ENCODE measurements at places on chromosomes 5 and 9.

DNA sequence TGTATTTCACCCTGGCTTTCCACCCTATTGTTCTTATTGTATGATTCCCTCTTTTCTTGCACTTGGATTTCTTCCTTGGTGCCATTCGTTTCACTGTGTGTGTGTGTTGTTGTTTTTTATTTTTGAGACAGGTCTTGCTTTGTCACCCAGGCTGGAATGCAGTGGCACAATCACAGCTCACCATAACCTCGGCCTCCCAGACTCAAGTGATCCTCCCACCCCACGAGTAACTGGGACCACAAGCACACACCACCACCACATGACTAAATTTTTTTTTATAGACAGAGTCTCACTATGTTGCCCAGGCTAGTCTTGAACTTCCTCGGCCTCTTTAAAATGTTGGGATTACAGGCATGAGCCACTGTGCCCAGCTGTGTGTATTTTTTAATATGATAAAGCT is 72.0 kb downstream of the MLLT3 start:
- no peak for DNase-seq

GRCh38 chr9:93492327-93492726 is 38.9 kb upstream of the FAM120AOS start:
- DNase-seq = no peak

- DNase-seq = peak; percentile 61
Observed at GRCh38 chr9:70257991-70258691, 637 bp upstream of the SMC5 start.

GRCh38 chr9:20353931-20354652 is 268.2 kb downstream of the MLLT3 start:
- DNase-seq = no peak

- DNase-seq = no peak
Observed at GRCh38 chr5:5787373-5787772, 364.9 kb downstream of the ICE1 start.

DNA sequence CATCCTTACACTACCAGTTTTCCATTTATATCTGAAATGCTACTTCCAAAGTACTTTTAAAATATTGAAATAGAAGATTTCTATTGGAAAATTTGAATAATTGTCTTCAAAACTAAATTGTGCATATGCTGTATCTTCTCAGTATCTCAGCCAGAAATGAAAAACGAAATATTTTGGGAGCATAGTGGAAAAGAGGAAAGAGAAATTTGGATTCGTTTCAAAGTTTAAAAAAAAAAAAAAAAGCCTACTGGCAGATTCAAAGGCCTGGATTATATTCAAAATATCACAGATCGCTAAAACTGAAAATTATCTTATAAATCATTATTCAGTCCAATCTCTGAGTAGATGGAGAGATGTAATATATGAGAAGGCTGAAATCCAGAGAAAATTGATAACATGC is 440.7 kb downstream of the TAF11L14 start:
- DNase-seq = no peak

DNA sequence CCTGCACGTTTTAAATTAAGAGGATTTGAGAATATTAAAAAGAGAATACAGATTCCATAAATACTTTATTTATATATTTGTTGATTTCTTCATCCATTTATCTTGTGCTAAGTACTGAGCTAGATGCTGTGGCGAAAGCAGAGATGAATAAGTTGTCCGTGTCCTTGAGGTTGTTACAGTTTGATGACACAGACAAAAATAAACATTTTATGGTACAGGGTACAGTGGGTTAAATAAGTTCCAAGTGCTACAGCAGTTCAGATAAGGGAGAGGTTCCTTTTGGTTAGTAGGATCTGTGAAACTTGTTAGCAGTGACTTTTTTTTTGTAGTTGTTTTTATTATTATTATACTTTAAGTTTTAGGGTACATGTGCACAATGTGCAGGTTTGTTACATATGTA is 50.2 kb downstream of the MACIR start:
- DNase-seq = no peak

Measured in activated CD4-positive, alpha-beta memory T cell treated with anti-CD3 and anti-CD28 coated beads for 36 hours (primary cell).